Fibroblast of the conjunctiva (primary cell): ENCODE measurements at places on chromosomes 7 and 10.

DNA sequence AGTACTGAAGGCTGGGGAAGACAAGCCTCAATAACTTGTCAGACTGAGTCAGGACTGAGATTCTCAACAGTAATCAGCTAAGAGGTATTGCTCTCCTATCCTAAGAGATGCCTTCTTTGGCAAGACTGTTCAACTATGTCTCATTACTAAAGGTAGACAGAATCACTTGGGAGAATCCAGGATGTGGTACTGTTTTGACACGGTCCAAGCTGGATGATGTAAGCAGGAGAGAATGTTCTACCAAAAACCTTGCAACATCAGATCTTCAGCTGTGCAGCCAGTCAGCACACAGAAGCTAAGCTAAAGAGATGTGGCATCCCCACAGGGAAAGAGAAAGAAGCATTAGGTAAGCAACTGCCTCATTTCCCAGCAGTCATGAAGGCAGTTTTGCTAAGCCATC lies 391.4 kb downstream of the NRG3 start:
- DNase-seq: peak; percentile 12

- no peak for DNase-seq
Observed at GRCh38 chr7:97639036-97639435, 92.8 kb upstream of the TAC1 start.

DNA sequence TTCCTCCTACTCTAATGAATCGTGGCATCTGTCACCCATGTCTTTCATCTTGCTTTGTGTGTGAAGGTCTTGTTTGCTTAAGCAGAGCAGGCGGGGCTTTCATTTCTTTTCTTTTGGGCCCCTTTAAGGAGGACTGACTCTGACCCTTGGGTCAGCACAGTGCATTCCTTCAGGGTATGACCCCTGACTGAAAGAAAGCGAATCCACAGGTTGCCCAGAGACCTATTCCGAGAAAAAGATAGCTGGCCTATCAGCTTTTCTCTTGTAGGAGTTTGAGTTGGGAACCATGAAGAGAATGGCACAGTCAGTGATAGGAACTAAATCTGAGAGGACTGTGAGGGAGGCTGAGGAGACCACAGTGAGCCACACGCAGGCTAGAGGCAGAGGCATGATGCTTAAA lies 193.2 kb upstream of the CDCA7L start:
- DNase-seq: no peak

DNA sequence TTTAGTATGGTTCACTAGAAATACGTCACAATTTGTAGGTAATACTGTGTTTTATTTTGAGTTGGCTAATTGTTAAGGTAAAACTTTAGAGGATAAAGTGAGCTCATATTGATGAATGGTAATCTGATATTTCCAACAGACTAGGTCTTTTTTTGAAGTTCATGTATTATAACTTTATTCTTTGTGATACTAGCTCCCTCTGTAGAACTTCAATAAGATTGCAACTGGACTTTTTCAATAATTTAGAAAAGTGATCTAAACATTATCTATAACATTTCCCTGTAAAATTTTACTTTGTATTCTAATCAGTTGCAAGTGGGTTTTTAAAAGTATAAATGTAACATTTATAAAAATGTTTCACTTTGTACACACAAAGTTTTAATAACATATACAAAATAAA lies 83.5 kb downstream of the ADK start:
- no peak for DNase-seq

- DNase-seq: no peak
Observed at GRCh38 chr10:76298329-76298728, 866.9 kb downstream of the LRMDA start.

DNA sequence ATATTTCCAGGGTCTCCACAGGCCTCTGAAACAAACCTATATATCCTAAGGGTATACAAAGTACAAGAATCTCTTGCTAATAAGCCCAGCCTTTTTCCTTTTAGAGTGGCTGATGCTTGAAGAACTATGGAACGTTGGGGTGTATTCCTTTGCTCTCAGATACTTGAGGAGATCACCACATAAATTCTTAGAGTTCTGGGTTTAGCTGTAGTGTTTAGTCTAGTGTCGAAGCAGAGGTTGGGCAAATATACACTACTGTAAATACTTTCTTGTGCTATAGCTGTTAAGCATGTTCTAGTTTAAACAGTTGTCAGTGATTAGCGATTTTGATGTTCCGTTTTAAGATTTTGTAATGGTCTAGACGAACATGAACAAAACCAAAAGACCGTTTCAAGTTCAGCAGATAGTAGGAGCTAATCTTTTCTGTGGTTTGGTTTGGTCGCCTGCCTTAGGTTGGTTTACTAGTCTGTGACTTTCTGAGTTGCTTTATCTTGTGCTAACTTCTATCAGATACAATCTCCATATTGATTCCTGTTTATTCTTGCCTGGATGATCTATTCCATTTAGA lies 229.6 kb downstream of the NSUN6 start:
- no peak for DNase-seq

GRCh38 chr10:11197266-11197712 lies 179.6 kb downstream of the CELF2 start:
- DNase-seq: no peak

DNA sequence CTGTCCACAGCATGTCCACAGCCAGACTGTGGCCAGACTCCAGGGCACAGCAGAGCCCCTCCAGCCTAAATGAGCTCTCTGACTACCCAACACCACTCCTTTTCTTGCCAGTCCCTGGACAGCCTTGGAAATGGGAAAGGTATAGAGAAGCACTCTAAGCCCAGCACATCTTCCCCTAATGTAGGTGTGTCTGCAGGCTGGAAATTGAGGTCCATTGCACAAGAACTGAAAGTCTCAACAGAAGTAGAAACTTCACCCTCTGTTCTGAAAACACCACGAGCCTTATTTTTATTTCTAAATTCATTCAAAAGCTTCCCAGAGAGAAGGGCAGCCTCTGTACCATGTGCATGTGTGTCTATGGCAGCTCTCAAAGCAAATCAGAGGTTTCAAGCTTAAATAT lies 3.7 kb upstream of the KCNMA1 start:
- no peak for DNase-seq

DNA sequence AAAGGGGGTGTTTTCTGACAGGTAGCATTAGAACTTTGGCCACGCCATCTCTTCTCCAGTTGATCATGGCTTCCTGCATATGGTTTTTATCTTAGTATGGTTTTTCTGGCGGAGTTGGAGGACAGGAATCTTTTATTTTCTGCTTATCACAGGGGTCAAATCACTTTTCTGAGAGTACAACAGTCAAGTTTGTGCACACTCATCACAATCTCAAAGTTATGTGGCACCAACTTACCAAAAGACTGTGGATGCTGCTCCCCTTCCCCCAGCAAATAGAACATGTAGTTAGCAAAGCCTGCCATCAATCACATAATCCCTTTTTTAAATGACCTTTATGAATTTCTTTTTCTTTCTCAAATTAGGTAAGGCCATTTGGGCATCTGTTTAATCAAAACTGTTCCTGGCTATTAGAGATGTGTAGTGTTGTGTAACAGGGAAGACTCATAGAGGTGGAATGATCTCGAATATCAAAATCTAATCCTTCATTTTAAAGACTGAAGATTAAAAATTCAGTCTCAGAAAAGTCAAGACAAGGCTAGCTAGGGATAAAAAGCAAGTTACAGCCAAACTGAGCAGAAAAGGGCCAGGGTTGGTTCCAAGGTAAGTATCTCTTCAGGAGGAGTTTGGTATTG lies 3.8 kb upstream of the CH25H start:
- DNase-seq: no peak

DNA sequence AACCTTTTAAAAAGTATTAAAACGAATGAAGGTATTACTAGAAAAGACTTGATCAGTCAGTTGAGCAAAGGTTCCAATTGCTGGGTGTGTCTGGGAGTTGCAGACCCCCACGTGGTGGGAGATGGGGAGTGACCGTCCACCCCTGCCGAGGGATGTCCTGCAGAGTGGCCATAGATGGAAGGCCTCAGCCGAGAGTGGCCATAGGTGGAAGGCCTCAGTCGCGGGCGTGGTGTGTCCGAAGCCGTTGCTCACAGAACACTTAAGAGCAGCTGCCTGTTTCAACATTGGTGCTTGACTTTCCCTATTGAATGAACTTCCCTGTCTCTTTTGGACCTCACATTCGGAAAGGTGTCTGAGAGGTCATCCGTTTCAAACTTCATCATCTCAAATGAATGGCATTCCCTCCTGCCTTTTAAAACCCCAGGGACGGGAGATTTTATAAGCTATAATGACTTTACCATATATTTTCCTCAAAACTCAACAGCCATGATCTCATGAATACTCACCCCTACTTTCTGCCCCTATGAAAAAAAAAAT lies 69.4 kb downstream of the CAMK1D start:
- DNase-seq: no peak

GRCh38 chr10:103595933-103596726 lies 102.6 kb downstream of the NEURL1 start:
- no peak for DNase-seq

GRCh38 chr7:71627651-71628050 lies 495.7 kb downstream of the GALNT17 start:
- no peak for DNase-seq

DNA sequence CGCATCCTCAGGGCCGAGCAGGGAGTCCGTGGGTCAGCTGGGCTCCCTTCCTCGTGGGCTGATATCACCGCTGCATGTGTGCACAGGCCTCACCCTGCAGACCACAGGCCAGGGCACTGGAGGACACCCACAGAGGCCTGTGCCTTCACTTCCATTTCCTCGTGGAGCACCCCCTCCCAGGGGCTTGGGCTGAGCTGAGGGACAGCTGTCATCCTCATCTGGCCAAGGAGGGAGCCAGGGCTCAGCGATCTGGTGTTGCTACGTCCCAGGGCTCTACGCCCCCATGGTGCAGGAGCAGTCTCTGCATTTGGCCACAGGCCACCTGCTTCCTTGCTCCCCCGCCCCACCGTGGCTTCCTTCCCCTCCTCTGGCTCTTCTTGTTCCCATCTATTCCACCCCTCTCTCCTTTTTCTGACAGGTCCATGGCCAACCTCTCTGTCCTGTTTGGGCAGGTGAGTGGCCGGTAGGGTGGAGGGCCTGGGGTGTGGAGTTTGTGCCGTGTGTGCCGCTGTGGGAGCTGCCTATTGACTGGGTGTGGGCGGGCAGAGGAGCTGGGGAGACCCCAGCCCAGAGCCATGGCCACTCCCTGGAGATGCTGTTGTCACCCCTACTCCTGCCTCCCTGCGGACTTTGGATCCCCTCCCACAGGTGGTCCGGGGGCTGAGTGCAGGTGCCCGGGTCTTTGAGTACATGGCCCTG lies 8.3 kb upstream of the ASIC3 start:
- no peak for DNase-seq

DNA sequence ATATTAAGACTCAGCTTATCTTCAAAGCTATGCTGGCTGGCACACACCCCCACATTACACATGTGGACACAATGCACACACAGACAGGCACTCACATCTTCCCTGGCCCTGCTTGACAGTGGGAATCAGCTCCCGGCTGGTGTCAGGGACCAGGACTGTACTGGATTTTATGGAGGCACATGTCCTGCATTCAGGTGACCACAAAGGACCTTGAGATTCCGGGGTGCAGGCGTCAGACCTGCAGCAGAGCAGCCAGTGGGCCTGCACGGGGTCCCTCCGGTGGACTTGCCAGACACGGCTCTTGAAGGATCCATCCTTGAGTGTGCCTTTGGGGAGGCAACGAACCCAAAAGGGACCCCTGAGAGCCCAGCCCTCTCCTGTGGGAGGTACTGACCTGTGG lies 1.9 kb downstream of the CNPY1 start:
- DNase-seq: no peak

- DNase-seq: no peak
Observed at GRCh38 chr7:124263232-124263827, 230.5 kb upstream of the TMEM229A start.

- DNase-seq: peak; percentile 50
Observed at GRCh38 chr7:108311446-108312168, 144.6 kb downstream of the NRCAM start.
